ENCODE measurements at places on chromosomes 5 and 9. TPM values are rescaled to one million over a fixed set of nuclear protein-coding genes. Genes with fewer than 3 reads are reported as not detected.
A peak's percentile ranks its signal among the peaks of the same experiment; 100 is the strongest.

DNA sequence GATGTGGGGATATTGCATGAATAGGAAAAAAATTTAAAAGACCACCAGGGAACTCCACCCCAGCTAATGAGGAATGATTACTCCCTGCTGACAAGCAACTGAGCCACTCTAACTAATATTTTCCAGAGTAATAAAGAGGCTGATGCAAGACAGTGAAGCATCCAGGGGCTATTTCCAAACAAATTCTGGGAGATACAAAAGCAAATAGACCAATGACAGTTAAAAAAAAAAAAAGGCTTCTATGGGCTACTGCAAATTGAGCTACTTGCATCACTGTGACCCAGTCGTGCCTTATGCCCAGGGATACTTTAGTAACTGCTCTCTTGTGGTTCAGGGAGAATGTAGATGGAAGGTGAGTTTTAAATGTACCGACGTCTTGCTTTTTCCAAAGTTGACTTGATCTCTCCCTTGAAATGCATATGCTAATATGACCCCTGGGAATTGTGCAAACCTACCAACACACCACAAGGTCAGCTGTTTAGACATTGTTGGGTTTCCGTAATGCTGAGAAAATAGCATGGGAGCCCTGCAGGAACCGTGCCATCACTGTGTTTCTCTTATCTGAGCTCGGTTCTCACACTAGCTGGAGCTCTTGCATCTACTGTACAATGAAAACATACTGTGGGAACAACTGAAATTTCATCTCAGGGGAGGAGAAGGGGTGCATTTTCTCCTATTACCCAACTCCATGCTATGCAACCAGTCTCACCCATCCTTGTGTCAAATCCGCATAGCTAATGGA lies 250.6 kb upstream of the MAP3K1 start:
- DNase-seq, result no peak

DNA sequence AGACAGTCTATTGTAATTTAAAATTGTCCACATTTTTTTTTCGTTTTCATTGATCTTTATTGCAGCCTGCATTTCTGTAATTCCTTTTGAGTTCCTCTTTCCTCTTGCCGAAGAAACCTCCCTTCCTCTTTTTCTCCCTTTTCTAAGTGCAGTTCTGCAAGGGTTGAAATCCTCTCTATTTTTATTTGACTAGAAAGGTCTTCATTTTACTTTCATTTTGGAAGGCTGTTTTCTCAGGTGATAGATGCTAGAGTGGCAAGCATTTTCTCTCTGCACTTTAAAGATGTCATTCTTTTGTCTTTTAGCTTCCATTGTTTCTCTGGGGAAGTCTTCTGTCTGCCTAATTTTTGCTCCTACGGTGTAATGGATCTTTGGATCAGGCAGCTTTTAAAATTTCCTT lies 248.5 kb downstream of the SMARCA2 start:
- DNase-seq, result no peak

DNA sequence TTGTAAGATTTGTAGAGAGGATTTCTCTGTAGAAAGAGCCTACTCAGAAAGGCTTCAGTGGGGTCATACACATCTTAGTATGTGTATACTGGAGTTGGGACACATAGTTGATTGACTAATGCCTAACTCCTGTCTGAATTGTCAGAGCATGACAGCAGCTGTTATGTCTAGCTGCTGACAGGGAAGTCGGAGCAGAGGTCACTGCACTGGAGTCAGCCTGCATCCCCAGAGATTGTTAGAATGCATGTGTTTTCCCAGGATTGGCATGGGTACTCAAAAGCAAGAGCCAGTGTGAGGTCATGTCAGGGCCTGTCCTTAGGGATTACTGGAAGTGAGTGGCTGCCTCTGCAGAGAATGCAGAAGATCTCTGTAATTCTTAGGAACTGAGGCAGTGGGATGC lies 82.7 kb downstream of the ITGA1 start:
- no peak for DNase-seq

GRCh38 chr9:5509573-5509972 lies 758 bp upstream of the PDCD1LG2 start:
- no peak for DNase-seq

DNA sequence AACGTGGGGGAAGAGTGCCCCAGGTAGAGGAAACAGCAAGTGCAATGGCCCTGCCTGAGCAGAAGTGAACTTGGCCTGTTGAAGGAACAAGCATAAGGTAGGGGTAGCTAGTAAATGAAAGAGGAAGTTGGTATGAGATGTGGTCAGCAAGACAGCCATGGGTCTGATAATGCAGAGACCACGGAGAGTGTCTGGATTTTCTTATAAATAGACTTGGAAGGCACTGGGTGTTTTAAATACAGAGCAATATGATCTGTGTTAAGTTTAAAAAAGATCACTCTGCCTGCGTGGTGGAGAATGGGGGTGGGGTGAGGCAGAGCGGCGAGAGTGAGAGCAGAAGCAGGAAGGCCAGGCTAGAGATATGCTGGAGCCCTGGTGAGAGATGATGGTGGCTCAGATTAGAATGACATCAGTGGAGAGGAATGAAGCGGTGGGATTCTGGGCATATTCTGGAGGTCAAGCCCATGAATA lies 4.2 kb downstream of the ADAM19 start:
- no peak for DNase-seq

GRCh38 chr9:27888661-27889295 lies 315.5 kb upstream of the C9orf72 start:
- peak; percentile 27 for DNase-seq

DNA sequence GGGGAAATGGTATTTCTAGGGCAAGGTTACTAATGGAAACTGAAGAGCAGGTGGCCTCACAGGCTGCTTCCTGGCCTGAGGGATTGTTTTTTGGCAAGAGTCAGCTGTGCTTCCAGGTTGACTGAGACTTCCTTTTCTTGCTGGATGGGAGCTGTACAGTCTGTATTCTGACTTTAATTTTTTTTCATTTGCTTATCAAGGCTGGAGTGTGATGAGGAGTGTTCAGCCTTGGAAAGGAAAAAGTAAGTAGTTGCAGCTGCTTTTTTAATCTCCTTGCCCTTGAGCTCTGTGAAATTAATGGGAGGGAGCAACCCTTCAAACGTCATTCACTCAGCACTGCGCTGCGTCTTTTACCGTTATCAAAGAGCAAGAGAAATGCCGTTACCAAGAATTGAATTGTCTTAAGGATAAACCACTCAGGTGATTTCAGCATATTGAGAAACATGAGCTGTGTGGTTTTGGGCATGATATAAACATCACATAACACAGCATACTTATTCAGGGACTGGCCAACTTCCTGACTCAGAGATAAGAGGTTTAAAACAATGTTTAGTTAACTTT lies 47.6 kb downstream of the AQP7 start:
- DNase-seq, result no peak

GRCh38 chr5:33235824-33236223 lies 204.9 kb upstream of the TARS1 start:
- no peak for DNase-seq

- DNase-seq, result peak; percentile 39
Observed at GRCh38 chr9:106878934-106879333, 16.0 kb downstream of the ZNF462 start.

DNA sequence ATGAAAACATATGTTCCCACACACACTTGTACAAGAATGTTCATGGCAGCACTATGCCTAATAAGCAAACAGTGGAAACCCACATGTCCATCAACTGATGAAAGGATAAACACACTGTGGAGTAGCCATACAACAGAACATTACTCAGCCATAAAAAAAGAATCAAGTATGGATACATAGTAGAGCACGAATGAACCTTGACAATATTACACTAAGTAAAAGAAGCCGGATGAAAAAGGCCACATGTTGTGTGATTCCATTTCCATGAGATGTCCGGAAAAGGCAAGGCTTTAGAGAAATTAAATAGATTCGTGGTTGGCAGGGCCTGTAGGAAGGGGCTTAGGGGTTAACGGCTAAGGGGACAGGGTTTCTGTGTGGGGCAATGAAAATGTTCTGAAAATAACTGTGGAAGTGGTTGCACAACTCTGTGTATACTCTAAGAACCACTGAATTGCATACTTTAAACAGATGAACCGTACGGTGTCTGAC lies 51.4 kb downstream of the COL23A1 start:
- no peak for DNase-seq

- DNase-seq, result no peak
Observed at GRCh38 chr5:73851471-73852181, 225.6 kb downstream of the ARHGEF28 start.

DNA sequence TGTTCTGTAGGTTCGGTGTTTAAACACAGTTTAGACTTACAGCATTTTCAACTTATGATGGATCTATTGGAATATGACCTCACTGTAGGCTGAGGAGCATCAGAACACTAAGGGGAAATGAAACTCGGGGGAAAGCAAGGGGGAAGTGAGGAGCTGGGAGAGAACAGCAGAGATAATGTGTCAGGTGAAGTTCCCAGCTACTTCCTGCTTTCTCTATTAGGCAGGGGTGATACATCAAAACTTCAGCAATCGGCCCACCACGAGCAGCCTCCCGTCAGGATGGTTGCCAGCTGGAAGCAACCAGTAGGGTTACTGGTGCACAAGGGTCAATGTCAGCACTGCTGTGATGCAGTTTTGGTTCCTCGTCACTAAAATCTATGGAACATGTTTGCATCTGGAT lies 34.3 kb downstream of the FAT2 start:
- DNase-seq, result no peak

- DNase-seq, result no peak
Observed at GRCh38 chr9:36346569-36346968, 53.5 kb downstream of the RNF38 start.

DNA sequence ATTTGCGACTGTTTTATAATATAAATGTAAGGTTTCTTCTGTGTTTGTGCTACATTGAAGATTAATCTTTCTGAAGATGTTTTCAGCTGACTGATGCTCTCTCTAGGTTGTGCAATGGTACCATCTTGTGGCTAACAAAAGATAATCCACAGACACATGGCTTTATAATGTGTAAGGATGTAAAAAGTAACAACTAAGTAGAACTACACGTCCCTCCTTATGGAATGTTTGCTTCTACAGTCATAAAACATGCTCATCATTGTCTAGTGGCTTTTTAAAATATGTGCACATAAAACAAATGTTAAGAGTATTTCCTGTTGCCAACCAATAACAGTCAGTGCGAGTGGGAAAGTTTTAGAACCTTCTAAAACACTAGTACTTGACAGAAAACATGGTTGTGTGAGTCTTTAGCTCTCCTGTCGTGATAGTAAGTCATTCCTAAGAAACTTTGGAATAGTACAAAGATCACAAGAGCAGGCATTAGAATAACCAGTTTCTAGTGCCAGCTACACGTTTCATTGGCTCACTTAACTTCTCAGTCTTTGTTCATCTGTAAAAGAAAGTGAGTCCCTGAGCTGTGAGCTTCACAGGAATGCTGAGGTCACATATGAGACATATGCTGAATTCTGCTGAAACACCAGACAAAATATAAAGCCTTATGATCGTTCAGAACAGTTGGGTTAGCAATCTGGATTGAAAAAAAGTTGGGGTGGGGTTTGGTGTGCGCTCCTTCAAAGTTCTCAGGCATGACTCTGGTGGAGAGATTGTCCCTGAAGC lies 75.7 kb upstream of the GLIS3 start:
- DNase-seq, result peak; percentile 38

DNA sequence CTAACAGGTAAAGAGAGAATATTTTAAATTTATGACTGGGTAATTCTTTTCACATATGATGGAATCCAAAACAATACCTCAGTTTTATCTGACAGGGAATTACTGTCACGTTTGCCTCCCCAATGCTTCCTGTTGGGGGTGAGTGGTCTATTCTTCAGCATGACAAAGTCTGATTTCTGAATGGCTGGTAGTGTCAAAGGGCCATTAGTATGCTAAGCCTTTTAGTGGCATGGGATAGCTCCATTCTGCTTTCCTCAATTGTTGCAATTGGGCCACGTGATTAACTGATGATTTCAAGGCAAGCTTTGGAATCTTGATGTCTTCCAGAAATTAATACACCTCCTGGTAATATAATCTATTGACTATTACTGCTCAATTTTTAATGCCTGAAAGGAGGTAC lies 14.7 kb upstream of the NDUFS4 start:
- DNase-seq, result peak; percentile 15

GRCh38 chr5:71748360-71748759 lies 29.3 kb downstream of the CARTPT start:
- DNase-seq, result no peak

- DNase-seq, result no peak
Observed at GRCh38 chr9:101117161-101117560, 88.6 kb downstream of the PLPPR1 start.

- DNase-seq, result peak; percentile 33
Observed at GRCh38 chr9:73995836-73996235, 501.3 kb upstream of the RORB start.

DNA sequence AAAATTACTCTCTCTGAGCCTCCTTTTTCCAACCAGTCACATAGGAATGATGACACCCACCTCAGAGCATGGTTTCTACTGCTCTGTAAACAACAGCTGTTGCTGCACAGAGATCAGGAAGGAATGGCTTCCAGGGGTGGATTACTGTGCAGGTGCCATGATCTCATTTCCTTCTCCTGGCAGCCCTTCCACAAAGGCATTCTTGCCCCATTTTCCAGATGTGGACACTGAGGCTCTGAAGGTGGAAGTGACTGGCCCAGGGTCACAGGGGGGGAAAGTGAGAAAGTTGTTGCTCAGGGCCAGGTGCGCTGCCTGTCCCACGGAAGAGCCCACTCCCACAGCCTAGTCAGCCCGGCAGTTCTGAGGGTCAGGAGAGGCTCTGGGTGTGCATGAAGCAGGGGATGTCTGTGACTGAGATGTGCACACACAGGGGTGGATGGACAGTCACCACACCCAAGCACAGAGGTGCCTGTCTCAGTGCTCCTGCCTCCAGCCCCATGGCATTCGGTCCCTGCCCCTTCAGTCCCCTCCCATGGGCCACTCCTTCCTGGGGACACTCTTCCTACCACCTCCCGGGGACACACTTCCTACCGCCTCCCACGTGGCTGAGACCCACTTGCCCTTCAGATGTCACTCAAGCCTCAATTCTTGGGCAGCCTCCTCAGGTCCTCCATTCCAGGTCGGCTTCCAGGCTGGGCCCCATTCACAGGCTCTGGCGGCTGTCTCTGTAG lies 17.0 kb downstream of the FGFR4 start:
- no peak for DNase-seq

- no peak for DNase-seq
Observed at GRCh38 chr5:73722231-73722630, 96.2 kb downstream of the ARHGEF28 start.

DNA sequence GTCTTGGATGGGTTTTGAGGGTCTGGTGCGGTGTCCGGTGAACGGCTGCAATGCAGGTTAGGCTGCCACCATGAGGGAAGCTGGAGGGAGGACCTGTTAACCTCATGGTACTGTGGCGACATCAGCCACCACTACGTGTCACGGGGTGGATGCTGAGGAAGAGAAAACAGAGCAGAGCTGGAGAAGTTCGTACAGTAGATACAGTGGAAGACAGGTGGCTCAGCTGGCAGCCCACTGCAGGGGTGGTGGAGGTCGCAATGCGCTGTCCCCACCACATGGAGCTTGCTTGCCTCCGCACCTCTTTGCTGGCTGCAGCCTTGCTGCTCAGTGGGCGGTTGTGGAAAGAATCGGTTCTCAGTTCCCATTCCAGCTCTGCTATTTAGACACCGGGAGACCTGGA lies 2.8 kb downstream of the DCANP1 start:
- DNase-seq, result no peak

The IL31RA gene
- not detected for total RNA-seq

The POU5F2 gene
- 0.32 TPM for total RNA-seq

The AGTPBP1 gene
- total RNA-seq, result 17.9 TPM

The INSL4 gene
- total RNA-seq, result 0.13 TPM

The TAF1L gene
- total RNA-seq, result not detected

The AIF1L gene
- total RNA-seq, result 32.6 TPM

The RNF183 gene
- not detected for total RNA-seq

The FCN2 gene
- total RNA-seq, result not detected

The ANKRD31 gene
- total RNA-seq, result 0.69 TPM

The ZBED3 gene
- 0.63 TPM for total RNA-seq

The TOR1B gene
- 26.5 TPM for total RNA-seq

The TRPM3 gene
- 3.9 TPM for total RNA-seq

The PRR16 gene
- 1.5 TPM for total RNA-seq

The PGM5 gene
- 5.7 TPM for total RNA-seq

The TSSK1B gene
- total RNA-seq, result not detected

Measured in SK-MEL-5 (cell line).